ENCODE measurements at places on chromosomes 12 and 14.

GRCh38 chr12:51128919-51129318 lies 44.0 kb downstream of the TFCP2 start:
- no peak for DNase-seq

- DNase-seq: no peak
Observed at GRCh38 chr12:86193931-86194330, 62.3 kb downstream of the MGAT4C start.

- DNase-seq: no peak
Observed at GRCh38 chr14:62691647-62692489, 353.4 kb downstream of the KCNH5 start.

DNA sequence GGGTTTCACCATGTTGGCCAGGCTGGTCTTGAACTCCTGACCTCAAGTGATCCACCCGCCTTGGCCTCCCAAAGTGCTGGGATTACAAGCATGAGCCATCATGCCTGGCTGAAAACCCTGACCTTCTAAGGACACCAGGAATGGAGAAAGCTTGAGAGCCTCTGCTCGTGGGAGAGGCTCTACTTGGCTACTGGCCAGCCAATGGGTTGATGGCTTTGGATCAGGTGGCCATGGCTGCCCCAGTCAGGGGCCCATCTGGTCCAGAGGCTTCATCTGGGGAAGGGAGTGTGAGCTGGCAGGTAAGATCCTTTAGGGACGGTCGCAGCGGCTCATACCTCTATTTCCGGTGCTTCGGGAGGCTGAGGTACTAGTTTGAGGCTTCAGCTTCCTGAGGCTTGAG lies 42.5 kb upstream of the PPP1CC start:
- no peak for DNase-seq

GRCh38 chr14:94747739-94748138 lies 22.2 kb downstream of the GSC start:
- DNase-seq: no peak

DNA sequence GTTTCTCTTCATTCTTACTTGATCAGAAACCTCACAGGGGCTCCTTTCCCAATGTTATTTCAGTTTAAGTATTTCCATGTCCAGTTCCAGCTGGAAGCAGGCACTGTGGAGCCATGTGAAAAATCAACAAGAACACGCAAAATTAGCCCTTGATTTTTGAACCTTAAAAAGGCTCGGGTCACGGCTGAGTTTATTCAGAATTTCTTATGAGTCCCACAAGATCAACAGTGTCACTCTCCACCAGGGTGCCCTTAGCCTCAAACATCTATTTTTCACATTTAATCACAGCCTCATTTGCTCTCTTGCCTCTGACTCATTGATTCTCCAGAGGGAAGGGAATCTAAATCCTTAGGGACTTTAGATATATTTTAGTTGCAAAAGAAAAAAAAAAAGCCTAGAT lies 157.7 kb upstream of the AVPR1A start:
- DNase-seq: no peak

DNA sequence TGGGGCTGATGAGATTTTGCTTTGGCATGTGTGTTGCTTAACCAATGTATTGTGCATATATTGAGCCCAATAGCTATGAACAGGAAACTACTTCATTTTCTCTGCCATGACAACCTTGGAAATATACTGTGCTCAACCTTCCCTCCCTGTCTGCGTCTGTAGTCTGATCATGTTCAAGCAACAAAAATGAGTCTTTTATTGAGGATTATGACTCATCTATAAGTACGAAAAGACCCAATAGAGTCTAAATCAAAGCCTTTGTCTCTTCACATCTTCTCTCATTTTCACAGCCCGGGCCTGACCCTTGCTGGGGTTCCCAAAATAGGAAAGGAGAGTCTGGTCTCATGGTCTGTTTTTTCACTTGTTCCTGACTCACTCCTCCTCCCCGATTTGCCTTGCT lies 158.2 kb downstream of the CAND1 start:
- no peak for DNase-seq

DNA sequence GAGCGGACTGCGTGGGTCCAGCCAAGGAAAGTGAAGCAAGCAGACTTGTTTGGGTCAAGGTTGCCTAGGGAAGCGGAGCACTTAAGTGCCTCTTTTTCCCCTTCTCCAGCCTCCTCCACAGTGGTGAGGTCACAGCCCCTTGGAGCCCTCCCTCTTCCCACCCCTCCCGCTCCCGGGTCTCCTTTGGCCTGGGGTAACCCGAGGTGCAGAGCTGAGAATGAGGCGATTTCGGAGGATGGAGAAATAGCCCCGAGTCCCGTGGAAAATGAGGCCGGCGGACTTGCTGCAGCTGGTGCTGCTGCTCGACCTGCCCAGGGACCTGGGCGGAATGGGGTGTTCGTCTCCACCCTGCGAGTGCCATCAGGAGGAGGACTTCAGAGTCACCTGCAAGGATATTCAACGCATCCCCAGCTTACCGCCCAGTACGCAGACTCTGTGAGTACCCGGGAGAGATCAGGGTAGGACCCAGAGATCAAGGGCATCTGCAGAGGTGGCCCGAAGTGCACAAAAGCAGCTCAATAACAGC lies at the start of gene TSHR:
TSS of gene TSHR (plus strand) at position 206 of the 526 bp plus-strand sequence. CDS start at position 266, 60 bp downstream.
- no peak for DNase-seq

DNA sequence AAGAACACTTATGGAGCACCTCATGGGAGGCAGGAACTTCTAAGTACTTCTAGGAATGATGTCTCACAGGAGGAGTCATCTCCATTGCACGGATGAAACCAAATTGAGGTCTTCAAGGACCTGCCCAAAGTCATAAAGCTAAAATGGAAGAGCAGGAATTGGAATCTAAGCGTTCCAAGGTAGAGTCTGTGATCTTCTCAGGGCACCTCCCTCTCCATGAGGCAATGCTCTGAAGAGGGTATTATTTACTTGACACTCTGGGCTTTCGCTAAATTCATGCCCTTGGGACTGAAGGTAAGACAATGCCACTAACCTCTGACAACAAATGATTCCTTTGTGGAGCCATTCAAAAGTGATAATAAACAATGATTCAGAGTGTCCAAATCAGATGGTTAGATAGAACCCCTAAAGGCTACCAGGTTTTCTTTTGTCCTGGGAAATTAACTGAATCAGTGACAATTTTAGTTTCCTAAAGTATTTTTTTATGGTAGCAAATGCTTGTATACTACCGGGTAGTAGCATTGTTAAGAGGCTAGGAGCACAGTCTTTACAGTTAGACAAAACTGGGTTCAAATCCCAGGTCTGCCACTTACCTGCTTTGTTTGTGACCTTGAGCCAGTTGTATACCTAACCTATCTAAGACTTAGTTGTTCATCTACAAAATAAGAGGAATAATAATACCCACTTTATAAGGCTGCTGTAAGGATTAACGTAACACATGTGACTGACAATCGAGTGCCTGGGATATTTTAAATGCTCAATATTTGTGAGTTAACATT lies 12.3 kb downstream of the HMGA2 start:
- no peak for DNase-seq

DNA sequence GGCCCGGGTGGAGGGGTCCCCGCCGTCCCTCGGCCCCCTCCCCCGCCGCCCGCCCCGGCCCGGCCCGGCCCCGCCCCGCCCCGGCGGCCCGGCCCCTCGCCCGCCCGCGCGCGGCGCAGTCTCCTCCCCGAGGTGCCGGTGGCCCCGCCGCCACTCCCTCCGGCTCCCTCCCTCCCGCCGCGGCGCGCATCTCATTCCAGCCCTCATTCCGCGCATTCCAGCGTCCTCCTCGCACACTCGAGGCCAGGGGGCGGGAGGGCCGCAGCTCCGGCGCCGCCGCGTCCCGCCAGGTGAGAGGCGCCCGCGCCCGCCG lies at the start of gene TEAD4:
TSS of gene TEAD4 (plus strand) at position 206 of the 313 bp plus-strand sequence.
- no peak for DNase-seq

- no peak for DNase-seq
Observed at GRCh38 chr14:96991226-96991625, 194.0 kb downstream of the VRK1 start.

DNA sequence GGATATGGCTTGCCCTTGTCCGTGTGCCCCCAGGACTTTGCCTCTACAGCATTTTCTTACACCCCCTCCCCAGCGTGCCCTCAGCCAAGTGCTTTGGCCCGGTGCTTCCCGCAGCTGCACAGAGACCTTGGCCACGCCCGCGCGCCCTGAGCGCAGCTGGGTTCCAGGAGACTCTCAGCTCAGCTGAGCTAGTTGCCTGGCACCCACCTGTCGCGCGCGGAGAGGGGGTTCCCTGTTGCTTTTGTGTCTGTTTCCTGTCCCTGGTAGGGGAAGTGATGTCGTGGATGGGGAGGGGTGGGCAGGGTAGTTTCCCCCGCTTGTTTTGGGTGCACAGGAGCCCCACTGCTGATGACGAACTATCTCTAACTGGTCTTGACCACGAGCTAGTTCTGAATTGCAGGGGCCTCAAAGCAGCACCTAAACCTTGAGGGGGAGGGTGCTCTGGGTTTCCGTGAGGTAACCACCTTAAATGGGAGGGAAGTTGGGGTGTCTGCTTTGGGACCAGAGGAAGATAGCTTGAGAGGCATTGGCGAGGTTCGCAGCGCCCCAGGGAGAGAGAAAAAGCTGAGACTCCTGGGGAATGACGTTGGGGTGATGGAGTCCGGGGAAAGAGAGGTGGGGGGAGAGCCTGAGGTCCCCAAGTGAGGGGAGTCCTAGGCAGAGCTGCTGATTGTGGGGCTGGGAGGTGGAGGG lies 1.5 kb downstream of the DIO3 start:
- DNase-seq: no peak

DNA sequence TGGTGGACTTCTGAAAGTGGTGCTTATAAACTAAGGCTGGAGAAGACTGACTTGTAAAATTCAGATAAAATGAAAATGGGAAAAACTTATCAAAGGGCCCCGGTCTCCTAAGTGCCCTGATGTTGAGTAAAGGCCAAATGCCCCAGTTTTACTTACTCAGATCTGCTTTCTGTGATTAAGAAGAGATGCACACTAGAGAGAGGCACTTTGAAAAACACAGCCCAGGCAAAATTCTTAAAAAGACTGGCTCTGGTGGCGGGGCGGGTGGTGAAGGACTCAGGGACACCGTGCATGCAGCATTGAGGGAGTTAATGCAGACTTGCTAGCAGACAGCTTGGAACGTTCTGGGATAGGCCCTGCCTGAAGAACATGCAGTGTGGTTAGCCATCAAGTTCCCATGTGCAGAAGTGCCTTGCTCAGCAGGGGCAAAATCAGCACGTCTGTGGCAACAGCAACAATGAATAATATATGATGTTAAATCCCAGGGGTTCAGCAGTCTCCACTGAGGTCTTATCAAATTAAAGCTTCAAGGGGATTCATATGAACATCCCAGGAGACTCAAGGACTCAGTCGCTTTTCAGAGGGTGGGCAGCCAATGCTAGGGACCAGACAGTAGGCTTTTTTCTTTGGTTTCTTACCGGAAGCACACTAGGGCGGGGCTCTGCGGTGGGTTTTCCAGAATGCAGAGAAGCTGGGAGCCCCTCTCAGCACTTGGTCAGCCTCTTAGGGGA lies 105.0 kb downstream of the DAD1 start:
- DNase-seq: no peak

- no peak for DNase-seq
Observed at GRCh38 chr12:80837342-80837978, 100.3 kb downstream of the LIN7A start.

All from CD4-positive, alpha-beta T cell treated with Interferon gamma for 1 hour (primary cell).